Neuronal stem cell (in vitro differentiated cells): ENCODE measurements at places on chromosomes 12 and 14.

DNA sequence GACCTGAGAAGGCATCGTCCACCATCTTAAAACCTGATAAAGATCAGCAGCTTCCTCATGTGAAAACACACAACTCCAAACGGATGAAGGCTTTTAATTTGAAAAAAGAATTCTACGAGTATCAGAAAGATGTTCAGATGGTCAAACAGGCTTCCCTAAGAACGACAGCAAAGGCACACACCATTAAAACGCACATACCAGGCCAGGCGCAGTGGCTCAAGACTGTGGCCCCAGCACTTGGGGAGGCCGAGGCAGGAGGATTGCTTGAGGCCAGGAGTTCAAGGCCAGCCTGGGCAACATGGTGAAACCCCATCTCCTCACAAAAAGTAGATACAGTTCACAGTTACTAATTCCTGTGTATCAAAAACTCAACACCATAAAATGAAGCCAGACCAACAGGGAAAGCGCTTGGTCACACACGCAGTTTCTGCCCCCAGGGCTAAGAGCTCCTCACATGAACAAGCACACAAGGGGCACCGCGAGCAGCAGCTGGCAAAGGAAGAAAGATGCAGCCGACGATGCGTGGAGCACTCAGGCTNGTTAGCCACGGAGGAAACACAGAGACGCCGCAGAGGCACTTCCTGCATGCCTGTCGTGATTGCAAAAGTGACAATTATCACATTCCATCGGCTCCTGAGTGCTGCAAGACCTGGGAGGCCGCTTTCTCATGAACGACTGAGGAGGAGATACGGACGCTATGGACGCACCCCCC, 78.0 kb downstream of the NOC4L start:
- DNase-seq = peak; percentile 44

- no peak for DNase-seq
Observed at GRCh38 chr14:42378880-42379279, 772.2 kb downstream of the LRFN5 start.

DNA sequence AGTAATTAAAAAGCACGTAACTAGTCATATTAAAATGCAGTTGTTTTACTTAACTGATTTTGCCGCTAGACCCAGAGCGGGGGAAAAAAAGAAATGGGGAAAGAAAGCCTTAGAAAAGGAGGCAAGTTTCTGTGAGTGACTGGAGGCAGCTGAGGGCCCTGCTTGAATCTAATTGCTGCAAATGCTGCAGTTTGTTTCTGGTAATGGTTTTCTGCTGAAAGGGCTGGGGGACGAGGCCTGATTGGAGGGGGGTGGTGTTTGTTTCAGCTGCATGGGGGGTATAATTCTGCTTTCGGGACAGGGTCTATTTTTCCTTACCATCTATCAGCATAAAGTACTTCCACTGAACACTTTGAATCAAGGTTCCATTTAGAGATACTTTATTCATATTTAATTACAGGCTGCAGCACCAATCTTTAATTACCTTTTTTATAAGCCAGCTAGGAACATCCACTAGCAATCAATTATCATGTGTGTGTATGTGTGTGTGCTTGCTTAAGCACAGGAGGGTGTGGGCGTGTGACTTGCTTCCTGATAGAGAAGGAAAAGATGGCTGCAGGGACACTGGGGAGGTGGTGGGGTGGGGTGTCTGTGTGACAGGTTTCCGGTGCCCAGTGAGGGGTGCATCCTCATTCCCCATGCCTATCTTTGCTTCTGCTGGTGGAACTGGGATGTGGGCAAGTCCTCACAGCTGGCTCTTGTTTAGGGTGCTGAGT, 83.4 kb downstream of the ADCK1 start:
- DNase-seq = no peak

GRCh38 chr14:44893535-44893934, 68.2 kb downstream of the KLHL28 start:
- no peak for DNase-seq

DNA sequence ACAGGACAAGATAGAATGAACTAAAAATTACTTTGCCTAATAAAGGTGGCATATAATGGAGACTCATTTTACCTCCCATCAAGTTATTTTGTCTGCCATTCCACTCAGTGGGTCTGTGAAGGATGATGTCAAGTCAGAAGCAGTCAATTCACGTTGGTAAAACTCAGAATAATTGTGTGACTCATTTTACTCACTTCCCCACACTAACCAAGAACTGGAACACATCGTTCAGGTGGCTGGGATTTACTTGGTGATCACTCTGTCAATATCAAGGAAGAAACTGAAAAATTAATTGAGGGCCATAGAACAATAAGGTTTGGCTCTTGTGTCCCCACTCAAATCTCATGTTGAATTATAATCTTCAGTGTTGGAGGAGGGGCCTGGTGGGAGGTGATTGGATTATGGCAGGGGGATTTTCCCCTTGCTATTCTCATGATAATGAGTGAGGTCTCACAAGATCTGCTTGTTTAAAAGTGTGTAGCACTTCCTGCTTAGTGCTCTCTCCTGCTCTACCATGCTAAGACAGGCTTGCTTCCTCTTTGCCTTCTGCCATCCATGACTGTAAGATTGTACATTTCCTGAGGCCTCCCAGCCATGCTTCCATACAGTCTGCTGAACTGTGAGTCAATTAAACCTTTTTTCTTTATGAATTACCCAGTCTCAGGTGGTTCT, 35.7 kb upstream of the GTF2A1 start:
- no peak for DNase-seq

DNA sequence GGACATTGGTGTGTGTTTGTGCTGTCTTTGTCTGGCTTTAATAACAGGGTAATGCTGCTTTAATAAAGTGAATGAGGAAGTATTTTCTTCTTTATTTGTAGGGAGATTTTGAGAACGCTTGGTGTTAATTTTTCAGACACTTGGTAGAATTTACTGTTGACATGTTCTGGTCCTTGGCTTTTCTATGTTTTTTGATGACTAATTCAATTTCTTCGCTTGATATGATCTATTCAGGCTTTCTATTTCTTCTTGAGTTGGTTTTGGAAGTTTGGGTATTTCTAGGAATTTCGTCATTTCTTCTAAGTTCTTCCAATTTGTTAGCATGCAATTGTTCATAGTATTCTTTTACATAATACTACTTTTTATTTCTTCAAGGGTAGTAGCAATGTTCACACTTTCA, 167.8 kb downstream of the TTC6 start:
- no peak for DNase-seq

- DNase-seq = no peak
Observed at GRCh38 chr14:102282751-102283465, 22.1 kb downstream of the MOK start.

DNA sequence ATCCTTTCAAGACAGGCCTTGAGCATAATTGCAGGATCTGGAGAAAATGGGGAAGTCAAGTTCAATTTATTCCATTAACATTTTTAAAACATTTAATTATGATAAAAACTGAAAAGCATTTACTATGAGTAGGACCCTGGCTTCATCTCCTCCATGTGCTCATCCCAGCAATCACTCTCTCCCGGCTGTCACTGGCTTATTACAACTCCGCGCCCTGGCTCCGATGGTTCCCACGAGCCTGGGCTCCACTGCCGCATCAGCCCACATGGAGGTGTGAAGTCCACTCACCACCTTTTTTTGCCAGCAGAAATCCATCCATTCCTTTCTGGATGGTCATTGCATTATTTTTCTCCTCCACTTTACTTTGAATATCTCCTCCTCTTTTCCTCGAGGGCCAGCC, 194.4 kb downstream of the EMP1 start:
- no peak for DNase-seq

DNA sequence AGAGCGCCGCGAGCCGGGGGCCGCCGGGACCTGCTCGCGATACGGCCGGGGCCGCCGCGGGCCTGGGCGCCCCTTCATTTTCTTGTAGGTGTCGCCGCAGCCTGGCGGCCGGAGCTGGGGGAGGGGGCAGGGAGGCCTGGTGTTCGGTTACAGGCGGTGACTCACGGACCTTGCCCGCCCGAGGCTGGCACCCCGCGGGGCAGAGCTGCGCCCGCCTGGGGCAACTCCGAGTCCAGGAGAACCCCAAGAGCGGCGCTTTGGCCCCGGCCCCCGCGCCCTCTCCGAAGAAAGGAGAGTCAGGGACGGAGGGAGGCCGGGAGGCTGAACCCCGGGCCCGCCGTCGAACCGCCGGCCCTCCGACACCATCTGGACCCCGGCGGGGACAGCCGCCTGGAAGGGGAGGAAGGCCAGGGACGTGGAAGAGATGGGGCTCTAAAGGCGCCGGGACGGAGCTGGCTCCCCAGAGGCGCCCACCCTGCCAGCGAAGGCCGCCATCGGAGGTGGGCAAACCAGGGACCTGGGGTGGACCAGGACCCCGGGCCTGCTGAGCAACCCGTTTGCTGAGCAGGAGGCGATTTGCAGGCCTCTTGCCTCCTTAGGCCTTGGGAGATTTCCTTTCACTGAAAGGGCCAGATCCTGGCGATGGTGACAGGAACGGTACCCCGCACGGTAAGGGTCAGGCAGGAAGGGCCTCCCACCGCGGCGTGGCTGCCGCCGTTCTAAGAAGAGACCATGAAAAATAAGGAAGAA, 843 bp upstream of the NUAK1 start:
- DNase-seq = peak; percentile 79

- no peak for DNase-seq
Observed at GRCh38 chr12:105993766-105994555, 144.8 kb downstream of the NUAK1 start.

GRCh38 chr12:114916124-114916523, 232.1 kb upstream of the TBX3 start:
- DNase-seq = no peak

DNA sequence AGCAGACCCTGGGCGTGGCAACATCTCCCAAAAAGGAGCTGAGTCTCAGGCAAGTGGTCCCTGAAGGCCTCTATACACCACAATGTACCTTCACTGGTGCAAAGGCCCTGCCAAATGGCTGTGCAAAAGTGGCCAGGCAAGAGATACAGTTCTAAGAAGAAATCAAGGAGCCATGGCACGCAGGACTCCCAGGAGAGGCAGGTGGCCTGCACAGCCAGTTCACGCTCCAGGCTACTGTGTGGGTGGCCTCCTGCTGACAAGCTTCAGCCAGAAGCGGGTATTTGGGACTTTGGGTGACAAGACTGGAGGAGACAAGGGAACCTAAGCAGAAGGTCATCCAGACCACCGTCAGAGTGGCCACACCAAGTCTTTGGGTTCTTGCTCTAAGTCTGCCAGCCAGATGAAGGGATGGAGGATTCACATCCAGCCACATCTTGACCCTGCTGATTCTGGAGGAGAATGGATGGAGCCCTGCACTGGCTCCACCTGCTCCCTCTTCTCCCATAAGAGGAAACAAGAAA, 20.5 kb upstream of the ZFP36L1 start:
- DNase-seq = no peak

GRCh38 chr14:101839236-101839635, 77.7 kb downstream of the PPP2R5C start:
- DNase-seq = no peak

GRCh38 chr14:70013271-70013873, 134.2 kb downstream of the SMOC1 start:
- peak; percentile 54 for DNase-seq

DNA sequence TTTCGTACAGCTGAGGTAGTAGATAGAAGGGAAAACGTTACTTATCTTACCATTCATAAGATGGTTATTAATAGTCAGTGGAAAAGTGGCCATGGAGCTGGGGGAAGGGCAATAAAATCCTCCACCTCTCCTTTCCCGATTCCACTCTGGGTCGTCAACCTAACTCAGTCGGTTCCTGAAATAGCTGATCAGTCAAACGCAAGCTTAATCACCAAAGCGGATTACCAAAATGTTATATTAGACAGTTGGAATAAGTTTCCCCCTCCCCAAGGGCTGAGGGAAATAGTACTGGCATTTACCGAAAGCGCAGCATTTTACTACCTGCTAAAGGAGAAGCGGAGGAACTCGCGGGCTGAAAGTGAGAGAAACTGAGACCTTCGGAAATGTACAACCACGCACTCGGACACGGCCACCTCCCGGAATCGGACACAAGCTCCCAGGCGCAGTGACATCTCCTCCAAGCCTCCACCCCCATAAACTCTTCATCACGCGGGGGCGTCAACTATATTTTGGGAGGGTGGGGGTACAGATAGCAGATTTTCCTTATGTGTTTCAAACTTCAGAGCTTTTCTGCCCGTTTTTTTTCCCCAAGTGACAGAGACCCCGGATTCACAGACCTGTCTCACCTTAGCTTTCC, 1.2 kb downstream of the PPM1H start:
- DNase-seq = no peak

DNA sequence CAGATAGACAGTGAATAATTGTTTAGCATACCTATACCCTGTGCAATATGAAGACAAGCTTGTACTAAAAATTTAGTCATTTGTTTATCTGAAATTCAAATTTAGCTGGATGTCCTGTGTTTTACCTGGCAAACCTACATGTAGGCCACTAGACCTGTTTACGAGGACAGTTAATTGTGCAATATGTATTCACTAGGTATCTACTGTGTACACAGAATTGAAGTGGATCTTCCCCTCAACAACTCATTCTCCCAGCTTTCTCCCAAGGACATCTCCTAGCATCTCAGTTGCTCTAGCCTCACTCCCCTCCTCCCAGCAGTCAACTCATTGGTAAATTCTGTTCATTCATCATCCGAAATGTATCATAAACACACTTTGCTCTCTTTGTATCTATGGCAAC, 25.3 kb downstream of the AK7 start:
- DNase-seq = no peak

- DNase-seq = no peak
Observed at GRCh38 chr12:70948976-70949336, 28.4 kb upstream of the PTPRR start.

GRCh38 chr12:93777254-93777653, 100.1 kb downstream of the CRADD start:
- DNase-seq = no peak

DNA sequence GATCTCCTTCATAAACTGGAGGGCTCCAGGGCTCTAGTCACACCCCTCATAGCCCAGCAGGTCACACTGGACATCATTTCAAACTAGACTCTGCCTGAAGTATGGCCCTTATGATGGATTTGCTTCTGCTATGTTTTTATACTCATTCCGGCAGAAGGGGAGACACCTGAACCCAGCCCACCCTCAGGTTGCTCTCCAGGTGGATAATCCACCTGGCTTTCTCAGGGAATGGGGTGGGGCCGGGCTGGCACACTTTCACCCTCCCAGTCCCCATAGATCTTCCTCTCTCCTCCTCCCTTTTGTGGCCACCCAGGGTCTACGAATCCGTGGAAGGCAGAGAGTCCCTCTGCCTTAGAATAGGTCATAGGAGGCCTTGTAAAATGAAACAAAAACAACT, 9.8 kb upstream of the KRT73 start:
- DNase-seq = no peak

DNA sequence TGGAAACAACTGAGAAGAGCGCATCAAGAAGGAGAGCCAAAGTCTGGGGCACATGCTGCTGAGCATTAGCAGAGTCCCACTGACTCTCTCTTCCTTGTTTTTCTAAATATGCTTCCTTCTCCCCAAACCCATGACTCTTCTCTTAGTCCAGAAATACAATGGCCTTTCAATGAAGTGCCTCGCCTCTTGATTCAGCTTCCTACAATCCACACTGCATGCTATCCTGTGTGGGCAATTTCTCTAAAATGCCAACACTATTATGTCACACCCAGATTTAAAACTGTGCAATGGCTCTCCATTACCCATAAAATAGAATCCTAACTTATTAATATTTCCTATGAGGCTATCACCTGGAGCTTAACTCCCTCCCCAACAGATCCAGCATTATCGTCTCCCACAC, 198.6 kb downstream of the RPAP3 start:
- DNase-seq = no peak

GRCh38 chr12:125187148-125187745, 122.0 kb downstream of the AACS start:
- no peak for DNase-seq

GRCh38 chr12:14431975-14432374, 66.5 kb downstream of the ATF7IP start:
- DNase-seq = no peak

GRCh38 chr14:38505221-38505972, 249.5 kb upstream of the CLEC14A start:
- DNase-seq = no peak

- DNase-seq = no peak
Observed at GRCh38 chr12:14576896-14577295, 9.2 kb upstream of the PLBD1 start.
